ENCODE measurements at places on chromosomes 5 and 9.

- DNase-seq = no peak
These were observed 448 bp upstream of the ZNF782 start for GRCh38 chr9:96854651-96855273.

GRCh38 chr9:124502711-124503702 lies 4.2 kb downstream of the NR5A1 start:
- DNase-seq = no peak

DNA sequence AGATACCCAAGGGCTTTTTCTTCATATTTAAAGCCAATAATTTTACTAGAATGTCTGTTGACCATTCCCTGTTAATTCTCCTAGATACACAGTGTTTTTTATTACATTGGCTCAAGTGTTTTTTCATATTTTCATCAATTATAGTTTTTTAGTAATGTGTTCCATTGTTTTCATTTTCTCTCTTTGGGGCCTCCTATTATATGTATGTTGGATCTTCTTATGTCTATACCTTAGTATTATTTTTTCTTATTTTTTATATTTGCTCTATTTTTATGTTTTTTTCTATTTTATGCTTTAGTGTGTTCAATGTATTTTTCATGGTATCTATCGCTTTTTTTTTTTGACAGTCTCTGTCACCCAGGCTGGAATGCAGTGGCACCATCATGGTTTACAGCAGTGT lies 7.5 kb downstream of the KIAA1958 start:
- no peak for DNase-seq

GRCh38 chr5:89097103-89097502 lies 214.1 kb upstream of the MEF2C start:
- no peak for DNase-seq

DNA sequence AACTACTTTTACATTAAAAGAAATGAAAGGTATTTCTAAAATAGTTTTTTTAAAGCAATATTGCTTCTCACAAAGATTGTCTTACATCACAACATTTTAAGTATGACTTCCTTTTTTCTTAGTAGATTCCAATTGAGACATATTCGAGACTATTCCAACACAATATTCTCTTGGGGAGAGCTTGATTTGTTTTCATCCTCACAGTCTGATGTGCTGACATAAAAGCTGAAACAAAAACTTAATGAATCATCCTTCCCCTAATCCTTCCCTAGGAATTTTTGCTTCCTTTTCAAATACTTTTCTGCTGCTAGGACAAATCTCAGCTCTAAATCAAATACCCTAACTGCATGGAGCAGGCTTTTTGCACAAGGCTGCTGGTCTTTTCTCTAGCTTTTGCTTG lies 245.8 kb upstream of the MAP3K1 start:
- no peak for DNase-seq

DNA sequence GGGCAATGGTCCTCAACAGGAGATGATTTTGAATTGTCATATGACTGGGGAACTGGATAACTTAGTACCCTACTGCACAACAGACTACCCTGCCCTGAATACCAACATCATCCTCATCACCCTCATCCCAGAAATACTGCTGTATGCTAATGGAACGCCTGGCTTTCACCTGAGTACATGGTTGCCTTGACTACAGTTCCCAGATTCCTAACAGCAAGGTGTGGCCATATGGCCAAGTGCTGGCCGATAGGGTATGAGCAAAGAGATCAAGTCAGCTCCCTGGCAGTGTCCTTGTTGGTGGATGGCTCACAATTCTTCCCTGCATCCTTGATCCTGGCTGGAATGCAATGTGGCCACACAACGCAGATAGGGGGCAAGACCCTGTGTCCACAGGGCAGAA lies 31.2 kb upstream of the IRX2 start:
- DNase-seq = no peak

GRCh38 chr9:77680581-77680980 lies 32.5 kb upstream of the GNA14 start:
- DNase-seq = no peak

DNA sequence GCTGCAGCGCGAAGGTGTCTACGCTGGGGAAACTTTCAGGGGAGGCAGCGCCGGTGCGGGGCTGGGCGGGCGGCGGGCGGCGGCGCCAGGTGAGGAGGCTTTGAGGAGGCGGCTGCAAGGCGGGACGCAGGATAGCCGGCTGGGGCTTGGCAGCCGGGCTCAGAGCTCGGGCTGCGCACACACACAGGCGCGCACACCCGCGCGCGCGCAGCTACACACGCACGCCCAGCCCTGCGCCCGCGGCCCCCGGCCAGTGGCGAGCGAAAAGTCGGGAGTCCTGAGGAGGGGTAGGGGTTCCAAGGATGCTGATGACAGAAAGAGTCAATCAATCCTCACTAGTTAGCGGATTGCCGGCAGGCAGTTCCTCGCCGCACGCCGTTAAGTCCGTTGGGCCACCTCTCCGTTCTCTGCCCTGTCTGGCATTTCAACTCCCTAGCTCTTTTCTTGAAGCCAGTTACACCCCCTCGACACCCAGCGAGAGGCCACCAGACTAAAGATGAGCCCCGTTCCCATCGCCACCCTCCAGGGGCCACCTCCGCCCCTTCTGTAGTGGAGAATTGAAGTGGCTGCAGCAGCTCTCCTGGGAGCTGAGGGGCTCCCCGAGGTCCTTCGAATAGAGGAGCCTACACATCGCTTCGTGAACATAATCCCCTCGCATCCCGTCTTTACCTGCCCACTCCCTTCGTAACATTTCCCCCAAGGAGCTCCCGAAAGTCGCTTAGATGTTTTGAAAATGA lies 1640.3 kb upstream of the C9orf72 start:
- no peak for DNase-seq

DNA sequence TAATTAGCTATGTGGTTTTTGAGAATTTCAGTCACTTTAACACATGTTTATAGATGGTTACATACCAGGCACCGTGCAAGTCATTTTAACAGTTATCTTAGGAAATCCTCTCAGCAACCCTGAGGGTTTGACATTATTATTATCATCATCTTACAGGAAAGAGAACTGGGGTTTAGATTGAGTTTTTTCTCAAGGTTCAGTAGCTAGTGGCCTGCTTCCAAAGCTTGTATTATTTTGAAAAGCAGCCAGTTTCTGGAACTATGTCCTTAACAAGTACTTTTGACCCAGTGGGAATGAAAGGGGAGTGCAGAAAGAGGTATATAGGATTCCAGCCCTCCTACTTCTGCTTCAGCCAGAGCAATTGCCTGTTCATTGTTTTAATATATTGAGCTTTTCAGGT lies 157.5 kb downstream of the COMMD10 start:
- DNase-seq = no peak

DNA sequence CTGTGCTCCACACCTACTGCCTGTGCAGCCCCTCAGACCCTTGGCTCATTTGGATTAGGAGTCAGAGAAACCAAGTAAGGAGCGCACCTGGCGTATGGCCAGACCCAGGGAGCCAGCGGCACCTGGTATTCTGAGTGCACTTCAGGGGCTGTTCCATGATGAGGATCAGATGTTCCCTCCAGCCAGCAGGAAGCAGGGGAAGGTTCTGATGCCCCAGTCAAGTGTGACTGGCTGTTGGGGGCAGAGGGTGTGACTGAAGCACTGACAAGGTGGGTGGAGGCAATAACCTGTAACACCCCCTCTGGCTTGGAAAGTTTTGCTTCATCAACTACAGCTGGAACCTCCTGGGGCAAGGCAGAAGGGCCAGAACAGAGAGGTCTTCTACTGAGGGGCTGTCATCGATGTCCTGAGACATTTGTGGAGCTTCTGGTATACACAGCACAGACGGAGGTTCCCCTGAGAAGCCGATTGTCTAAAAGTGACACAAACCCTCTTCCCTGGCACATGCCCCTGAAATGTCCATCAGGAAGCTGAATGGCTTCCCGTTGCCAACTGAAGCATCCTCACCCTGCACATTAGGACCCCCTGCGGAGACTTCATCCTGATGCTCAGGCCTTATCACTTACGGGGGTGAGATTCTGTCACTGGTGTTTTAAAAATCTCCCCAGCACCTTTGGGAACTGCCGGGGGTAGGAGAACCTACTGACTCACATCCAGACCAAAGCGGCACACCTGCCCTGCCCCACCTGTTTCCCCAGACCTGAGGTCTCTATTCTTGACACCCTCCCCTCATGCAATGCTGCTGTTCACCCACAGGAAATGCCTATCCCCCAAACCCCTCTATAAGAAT lies 21.1 kb downstream of the TRAF1 start:
- peak; percentile 50 for DNase-seq

- no peak for DNase-seq
These were observed 44.3 kb downstream of the SH3RF2 start for GRCh38 chr5:145980718-145981117.

- no peak for DNase-seq
These were observed 238.3 kb downstream of the FBXL17 start for GRCh38 chr5:108143581-108143980.

- no peak for DNase-seq
These were observed 11.8 kb downstream of the SLC12A7 start for GRCh38 chr5:1099926-1100663.

- no peak for DNase-seq
These were observed 18.3 kb downstream of the RFX3 start for GRCh38 chr9:3507395-3508077.

GRCh38 chr5:31807789-31808540 lies 169.0 kb downstream of the PDZD2 start:
- DNase-seq = no peak

DNA sequence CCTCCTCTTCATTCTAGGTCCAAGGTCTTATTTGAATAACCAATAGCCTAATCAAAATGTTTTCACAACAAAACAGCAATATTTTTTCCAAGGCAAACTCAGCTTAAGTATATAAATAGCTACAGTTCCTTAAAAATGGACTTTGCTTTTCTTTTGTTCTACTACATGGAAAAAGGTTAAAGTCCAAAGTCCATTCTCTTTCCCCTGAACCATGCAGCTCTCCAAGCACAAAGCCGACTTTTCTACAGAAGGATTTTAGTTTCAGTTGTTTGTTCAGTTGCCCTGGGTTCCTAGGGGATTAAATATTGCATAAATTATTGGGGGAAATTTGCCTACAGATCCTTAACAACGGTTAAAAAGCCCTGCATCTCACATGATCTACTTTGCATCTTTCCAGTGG lies 677.0 kb upstream of the KLF4 start:
- no peak for DNase-seq

- DNase-seq = no peak
These were observed 111.2 kb upstream of the IER5L start for GRCh38 chr9:129289131-129289731.

DNA sequence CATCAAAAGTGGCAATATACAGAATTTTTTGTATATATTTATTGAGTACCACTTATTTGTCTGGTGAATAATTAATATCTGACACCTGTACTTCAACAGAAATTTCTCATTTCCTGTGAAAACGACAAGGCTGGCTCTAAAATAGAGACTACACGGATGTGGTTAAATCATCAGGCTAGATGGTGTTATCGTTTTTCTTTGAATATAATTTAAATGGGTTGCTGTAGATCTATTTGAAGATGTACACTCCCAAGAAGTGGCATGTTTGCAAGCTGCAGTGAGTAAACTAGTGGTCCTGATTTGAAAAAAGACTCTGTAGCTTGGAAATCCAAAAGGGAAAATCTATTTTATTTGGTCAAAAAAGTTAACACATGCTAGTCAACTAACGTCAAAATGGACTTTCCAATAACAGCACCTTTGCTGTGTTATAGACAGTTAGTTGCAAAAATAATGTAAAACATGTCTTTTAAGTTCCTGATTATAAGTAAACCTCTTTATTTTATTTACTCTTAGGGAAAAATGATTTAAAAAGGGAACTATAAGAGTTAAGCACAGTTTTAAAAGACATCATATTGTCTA lies 13.8 kb downstream of the ST8SIA4 start:
- no peak for DNase-seq

DNA sequence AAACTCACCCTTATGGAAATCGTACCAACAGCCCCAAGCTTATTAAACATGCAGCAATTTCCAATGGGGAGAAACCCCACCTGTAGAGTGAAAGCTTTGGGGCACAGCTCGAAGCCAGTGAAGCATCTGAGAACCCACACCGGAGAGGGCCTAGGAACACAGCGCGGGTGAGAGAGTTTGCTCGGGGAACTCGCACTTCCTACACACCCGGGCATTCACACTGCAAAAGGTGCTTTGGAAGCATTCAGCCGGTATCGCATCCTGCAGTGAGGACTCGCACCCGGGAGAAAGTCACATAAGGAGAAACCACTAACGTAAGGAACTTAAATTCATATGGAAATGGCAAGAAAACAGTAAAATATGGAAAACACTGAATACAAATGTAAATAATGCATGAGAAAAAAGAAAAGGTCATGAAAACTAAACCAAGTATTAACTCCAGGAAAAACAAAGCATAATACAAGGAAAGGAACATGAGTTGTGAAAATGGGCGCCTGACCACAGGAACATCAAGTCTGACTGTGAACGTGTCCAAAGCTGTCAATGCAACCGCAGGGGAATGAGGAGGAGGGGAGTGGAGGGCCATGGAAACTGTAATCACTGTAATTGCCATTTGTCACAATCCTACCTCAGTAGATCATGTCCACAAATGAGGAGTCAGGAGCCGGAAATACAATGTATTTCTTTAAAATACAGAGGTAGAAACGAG lies 28.7 kb downstream of the CAMSAP1 start:
- no peak for DNase-seq

DNA sequence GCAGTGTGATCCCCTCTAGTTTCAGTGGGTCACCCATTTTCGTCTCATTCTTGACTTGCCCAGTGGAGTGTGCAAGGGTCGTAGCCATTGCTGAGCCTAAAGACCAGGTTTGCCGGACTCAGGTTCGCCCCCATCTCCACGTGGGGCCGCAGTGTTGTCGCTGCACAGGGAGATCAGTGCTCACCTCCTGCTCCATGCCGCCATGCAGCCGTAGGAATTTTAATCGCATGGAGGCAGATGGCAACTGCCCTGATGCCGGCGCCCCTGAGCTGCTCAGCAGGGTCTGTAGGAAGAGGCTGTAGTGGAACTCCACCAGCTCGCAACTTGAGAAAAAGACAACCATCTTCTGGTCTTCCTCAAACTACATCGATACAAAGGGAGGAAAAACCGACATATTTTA lies 24.1 kb downstream of the DDX31 start:
- DNase-seq = no peak

DNA sequence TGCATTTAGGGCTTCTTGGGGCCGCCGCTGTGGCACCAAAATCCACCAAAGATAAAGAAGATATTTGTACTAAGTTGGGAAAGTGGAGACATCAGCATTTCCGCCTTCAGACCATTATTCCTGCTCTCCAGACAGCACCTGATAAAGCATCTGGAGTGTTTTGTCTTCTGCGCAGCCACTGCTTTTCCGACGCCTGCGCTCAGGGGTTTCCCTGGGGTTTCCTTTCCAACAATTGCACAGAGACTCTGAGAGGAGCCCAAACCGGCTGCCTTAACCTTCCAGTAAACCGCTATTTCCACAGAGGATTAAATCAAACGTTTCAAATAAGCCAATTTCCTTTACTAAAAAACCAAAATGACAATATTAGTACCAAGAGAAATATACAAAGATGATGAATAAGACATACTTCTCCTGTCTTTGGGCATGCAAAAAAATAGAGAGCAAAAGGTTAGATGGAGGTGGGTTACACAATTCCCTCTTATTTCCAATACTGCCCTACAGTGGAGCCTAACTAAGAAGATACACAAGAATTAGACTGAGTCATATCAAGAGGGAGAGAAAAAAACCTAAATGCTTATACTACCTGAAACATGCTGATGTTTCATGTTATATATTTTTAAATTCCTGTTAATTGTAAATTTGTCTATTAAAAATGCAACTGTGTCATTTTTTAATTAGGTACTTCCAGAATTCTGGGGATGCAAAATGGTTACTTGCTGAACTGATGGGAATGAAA lies 98.4 kb downstream of the MAPKAP1 start:
- DNase-seq = no peak
